ENCODE measurements at places on chromosomes 5 and 9.

DNA sequence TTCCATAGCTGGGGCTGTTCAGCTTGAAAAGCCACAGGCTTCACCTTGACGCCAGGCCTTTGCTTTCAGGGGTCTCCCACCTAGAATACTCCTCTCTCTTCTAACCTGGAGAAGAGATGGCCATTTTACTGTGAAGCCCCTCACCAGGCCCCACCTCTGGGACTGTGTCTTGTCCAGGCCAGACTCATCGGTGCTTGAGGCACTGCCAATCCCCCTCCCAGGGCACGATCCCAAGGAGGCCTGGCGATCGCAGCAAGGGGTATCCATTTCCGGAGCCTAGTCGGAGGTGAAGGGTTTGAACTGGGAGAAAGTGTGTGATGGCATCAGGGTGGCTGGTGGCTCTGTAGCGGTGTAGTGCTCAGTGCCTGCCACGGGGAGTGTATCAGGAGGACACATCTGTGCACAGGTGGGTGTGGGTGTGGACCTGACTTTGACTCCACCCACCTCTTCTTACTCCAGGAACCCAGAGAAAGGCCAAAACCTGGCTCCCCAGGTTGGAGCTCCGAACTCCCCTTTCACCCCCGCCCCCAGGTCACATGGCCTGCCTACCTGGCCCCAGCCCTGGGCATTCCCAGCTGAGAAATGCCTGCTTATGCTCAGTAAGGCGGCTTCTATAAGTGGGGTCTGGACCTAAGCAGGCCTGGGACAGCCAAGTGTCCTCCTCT, 27.4 kb upstream of the ENHO start:
- no peak for DNase-seq

GRCh38 chr5:123035918-123036390, 571 bp downstream of the PPIC start:
- DNase-seq, result peak; percentile 54

DNA sequence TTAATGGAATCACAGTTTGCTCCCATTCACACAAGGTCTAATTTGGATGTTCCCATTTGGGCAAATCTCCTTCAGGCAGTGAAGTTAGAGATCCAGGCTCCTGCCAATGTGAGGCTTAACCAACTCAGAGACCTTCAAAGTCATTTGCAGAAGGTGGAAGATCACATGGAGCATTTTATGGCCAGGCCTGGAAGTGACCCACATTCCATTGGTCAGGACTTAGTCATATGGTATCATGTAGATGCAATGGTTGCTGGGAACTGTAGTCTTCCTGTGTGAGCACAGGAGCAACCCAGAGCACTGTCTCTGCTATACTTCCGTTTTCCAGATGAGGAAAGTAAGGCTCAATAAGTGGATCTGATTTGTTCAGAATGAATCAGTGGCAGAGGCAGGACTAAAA, 292.7 kb upstream of the SMARCA2 start:
- DNase-seq, result peak; percentile 22

DNA sequence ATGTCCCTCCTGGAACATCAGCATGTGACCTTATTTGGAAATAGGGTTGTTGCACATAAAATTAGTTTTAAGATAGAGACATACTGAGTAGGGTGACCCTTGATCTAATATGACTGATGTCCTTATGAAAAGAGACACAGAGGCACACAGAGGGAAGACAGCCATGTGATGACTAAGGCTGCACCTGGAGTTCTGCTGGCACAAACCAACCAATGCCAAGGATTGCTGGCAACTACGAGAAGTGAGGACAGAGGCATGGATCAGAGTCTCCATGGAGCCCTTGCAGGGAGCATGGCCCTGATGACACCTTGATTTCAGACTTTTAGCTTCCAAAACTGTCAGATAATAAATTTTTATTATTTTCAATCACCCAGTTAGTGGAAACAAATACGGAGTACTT, 101.9 kb downstream of the FBXL7 start:
- DNase-seq, result no peak

DNA sequence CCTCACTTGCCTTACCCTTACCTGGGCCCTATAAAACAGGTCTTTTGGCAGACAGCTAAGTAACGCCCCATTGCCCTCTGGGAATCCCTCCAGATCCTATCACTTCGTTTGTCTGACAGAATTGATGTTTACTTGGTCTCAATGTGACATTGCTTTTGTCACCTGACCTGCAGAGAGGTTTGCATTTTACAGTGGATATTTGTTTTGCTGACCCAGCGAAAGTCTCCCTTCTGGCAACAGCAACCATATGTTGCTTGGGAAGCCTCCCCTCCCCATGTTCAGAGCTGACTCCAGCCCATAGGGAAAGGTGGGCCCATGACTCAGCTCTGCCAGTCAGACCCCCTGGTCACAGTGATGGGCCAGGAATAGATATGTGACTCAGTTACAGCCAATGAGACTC, 54.0 kb upstream of the LARP1 start:
- no peak for DNase-seq

DNA sequence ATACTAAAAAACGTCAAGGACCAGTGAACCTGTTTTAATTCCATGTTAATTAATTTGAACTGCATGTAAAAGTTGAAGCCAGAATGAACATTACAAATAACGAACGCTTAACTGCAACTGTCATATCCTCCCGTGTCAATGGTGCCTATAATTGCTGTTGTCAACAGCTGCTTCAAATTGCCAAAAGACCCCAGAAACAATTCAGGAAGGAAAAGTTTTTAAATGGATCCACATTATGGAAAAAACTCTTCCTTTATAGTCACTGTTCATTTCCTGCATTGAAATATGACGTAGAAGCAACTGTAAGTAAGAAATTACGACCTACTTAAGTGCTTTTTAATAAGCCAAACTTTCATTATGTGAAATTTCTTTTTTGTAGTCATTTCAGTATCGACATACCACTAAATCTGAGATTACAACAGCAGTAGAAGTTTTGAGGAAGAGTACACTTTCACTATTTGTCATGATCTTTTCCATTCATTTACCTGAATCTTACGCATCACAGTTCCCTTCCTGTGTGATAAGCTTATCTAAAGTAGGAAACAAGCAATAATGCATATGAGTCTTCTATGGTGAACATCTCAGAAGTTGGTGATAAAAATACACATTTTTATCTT, 37.8 kb downstream of the MEF2C start:
- DNase-seq, result no peak

Data from T47D (cell line).